ENCODE measurements at places on chromosomes 4 and X.
A peak's percentile ranks its signal among the peaks of the same experiment; 100 is the strongest.

GRCh38 chrX:69280933-69281332 is 115.7 kb upstream of the PJA1 start:
- no peak for DNase-seq

DNA sequence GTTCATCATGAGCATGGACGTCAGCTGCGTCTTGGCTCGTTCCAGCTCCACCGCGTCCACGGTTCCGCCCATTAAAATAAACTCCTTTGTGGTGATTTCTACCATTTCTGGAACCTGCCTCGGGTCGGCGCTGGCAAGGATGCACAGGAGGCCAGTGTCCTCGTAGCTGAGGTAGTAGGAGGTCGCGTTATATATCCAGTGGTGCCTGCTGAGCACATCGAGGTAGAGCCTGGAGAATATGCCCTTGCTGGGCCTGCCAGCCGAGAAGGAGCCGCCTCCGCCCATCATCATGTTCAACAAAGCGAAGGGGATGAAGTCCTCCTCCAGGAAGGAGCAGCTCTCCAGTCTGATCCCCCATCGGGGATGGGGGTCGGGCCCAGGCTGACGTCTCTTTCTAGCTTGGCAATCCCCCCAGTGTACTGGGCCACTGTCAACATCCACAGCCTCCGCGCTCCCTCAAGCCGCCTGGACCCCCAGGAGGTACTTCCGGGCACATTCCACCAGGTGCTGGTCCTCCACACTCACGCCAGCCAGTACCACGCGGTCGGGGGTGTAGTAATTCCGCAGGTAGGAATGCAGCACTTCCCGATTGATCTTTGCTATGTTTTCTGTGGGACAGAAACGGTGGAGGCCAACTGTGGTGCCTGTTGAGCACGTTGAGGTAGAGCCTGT is 120.9 kb upstream of the GRID2 start:
- no peak for DNase-seq

- no peak for DNase-seq
Observed at GRCh38 chrX:124981420-124981819, 338.3 kb upstream of the TEX13C start.

DNA sequence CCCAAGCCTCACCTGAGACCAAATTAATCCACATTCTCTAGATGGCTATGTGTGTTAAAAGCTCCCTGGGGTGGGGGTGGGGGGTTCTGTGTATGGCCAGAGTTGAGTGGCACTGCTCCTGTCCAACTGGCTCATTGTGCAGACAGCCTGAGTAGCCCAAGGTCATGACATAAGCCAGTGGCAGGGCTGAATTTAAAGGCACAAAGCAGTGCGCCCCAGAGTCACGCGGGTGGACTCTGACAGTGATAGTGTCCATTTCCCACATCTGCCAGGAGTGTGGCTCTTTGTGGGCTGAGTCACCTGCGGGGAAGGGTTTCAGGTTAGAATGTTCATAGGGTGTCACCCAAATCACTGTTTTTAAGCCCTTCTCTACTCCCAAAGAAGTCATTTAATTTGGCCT is 45.4 kb downstream of the SCD5 start:
- DNase-seq: no peak

DNA sequence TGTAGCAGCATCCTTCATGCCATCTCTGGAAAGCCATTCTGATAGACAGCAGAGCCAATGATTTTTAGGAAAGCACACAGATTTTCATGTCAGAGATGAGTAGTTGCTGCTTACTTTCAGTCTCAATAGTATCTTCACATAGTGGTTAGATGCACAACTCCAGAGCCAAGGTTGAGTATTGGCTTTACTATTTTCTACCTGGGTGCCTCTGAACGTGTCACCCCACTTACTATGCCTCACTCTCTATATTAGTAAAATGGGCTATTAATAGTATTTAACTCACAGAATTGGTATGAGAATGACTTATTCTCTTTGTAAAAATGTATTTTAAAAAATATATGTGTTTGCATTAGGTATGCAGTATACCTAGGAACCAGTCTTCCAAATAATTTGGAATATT is 108.8 kb upstream of the STIM2 start:
- DNase-seq: no peak

- no peak for DNase-seq
Observed at GRCh38 chrX:129939986-129940385, 34.0 kb downstream of the UTP14A start.

GRCh38 chr4:168832763-168833575 is 177.1 kb downstream of the CBR4 start:
- peak; percentile 58 for DNase-seq

- peak; percentile 59 for DNase-seq
Observed at GRCh38 chrX:51891821-51892551, 1.4 kb upstream of the MAGED1 start.

DNA sequence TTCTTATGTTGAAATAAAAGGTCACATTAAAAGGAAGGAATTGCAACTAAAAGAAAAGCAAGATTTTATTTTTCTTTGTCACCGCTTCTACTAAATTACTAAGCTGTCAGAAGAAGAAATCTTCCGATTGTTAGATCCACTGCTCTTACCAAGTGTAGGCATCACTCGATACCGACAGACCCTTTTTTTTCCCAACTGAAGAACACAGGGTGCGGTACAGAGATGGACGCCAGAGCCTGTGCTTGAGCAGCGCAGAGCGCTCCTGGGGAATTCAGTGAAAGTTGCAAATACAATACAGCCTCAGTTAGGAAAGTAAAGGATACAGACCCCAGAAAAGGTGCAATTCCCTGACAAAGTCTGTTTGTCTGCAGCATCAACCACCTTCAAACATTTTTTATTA is 94.9 kb upstream of the WDR17 start:
- DNase-seq: no peak

Measured in GM03348 (cell line).